ENCODE measurements at places on chromosomes 16 and 17. TPM values are rescaled to one million over a fixed set of nuclear protein-coding genes. Genes with fewer than 3 reads are reported as not detected.

DNA sequence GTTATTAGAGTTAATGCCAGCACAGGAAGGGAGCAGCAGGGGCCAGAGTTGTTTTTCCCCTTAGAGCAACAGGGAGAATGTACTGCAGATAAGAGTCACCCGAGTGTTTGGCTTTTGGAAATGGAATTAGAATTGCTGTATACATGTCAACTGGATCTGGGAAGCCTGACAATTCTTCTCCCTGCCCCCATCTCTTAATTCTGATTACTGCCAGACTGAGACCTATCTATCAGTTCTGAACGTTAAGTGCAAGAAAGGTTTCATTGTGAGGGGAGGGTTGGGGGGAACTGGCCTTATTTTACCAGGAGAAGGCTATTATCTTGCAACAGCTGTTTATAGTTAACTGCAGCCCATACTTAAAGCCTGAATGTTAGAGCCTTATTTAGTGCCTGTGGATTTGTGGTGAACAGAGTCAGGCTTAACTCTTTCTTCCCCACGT, 424.5 kb upstream of the CDH11 start:
- no peak for DNase-seq
- peaks cover 10% of the 10 kb centered on the region for H3K4me1 ChIP-seq
- H3K36me3 ChIP-seq, result no peaks in the 10 kb centered on the region
- no peak overlapping the region for H3K4me3 ChIP-seq
- H3K27me3 ChIP-seq, result no peaks in the 10 kb centered on the region

DNA sequence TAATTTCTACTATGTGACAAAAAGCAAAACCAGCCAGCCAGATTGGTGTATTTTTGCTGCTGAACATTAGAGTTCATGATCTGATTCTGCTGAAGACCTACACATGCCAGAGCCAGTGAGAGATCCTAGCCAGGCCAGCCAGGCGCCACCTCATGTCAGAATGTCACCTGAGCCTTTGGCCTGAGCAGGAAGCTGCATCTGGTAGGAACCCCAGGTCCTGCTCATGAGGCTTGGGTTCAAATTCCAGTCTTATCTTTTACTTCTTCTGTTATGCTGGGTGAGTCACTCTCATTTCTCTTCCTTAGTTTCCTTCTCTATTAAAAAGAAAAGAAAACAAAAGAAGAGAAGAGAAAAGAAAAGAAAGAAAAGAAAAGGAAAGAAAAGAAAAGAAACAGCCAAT, 585.1 kb upstream of the CDH5 start:
- H3K4me1 ChIP-seq, result no peaks in the 10 kb centered on the region
- DNase-seq, result no peak
- no peaks in the 10 kb centered on the region for H3K27me3 ChIP-seq
- no peak overlapping the region for H3K27ac ChIP-seq

- no peaks in the 10 kb centered on the region for H3K27me3 ChIP-seq
- no peak overlapping the region for H3K27ac ChIP-seq
- no peaks in the 10 kb centered on the region for H3K36me3 ChIP-seq
Measured at GRCh38 chr17:72184805-72185204, 64.0 kb downstream of the SOX9 start.

DNA sequence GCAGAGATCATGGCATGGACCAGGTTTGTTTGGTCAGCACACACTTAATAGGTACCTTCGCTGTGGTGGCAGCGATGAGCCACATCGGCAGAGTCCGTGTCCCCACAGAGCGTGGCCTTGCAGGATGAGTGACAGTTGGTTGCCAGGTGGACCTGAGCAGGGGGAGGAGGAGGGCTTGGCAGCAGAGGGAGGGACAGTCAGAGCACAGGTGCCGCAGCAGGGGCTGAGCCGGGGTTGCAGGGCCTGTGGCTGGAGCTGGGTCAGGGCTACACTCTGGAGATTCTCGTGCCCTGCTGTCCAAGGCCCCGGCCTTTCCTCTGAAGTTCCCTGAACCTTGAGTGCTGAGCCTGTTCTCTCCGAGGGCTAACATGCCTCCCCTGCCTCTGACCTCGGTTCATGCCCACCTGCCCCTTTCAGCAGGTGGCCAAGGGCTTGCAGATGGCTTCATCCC, 24.8 kb downstream of the POLR3E start:
- no peaks in the 10 kb centered on the region for H3K27me3 ChIP-seq
- H3K36me3 ChIP-seq, result peaks cover 95% of the 10 kb centered on the region
- no peak overlapping the region for H3K27ac ChIP-seq
- no peak for DNase-seq

GRCh38 chr16:66843191-66843590, 1.0 kb upstream of the CA7 start:
- no peak for DNase-seq
- H3K4me3 ChIP-seq, result no peak overlapping the region
- peaks cover 29% of the 10 kb centered on the region for H3K27me3 ChIP-seq
- H3K27ac ChIP-seq, result no peak overlapping the region
- H3K36me3 ChIP-seq, result no peaks in the 10 kb centered on the region

CDC42EP4 gene
- total RNA-seq, result 44.6 TPM

CPPED1 gene
- total RNA-seq, result 33.0 TPM

TEDC2 gene
- total RNA-seq, result 0.68 TPM

ENPP7 gene
- 0.18 TPM for total RNA-seq

Data from lower lobe of right lung (tissue), 2 donors.